Esophagus squamous epithelium (tissue), 5 donors: ENCODE measurements at places on chromosomes 11 and 22.

GRCh38 chr11:103326070-103326794, 217.0 kb downstream of the DYNC2H1 start:
- no peak for DNase-seq

DNA sequence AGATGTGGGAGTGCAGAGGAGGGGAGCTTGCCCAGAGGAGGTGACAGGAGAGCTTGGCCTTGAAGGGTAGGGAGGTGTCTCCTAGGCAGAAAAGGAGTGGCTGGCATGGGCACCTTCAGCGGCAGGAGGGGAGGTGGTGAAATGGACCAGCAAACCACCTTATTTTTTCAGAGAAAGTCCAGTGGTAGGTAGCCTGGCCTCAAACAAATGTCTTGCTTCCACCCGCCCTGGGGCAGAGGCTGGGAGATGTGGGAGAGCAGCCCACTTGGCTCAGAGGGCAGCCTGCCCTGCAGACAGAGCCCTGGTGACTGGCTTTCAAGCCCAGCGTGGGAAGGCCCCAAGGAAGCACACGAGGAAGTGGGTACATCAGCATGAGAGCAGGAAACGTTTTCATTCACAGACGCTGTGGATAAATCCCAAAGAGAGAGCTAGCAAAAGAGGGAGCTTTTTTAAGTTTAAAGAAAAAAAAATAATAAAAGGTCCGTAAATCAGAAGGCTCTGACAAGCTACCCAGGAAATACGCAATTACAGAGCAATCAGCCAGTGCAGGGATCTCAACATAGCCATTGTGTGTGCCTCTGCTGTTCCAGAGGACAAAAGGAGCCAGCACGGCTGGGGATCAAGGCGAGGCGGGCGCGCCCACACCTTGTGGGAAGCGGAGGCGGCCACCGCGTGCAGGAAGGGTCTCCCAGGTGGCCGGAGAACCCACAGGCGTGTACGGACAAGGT, 238.7 kb upstream of the PLET1 start:
- no peak for DNase-seq

GRCh38 chr11:41497974-41498373, 38.5 kb upstream of the LRRC4C start:
- no peak for DNase-seq

GRCh38 chr11:34775417-34775888, 140.7 kb downstream of the APIP start:
- DNase-seq = no peak

DNA sequence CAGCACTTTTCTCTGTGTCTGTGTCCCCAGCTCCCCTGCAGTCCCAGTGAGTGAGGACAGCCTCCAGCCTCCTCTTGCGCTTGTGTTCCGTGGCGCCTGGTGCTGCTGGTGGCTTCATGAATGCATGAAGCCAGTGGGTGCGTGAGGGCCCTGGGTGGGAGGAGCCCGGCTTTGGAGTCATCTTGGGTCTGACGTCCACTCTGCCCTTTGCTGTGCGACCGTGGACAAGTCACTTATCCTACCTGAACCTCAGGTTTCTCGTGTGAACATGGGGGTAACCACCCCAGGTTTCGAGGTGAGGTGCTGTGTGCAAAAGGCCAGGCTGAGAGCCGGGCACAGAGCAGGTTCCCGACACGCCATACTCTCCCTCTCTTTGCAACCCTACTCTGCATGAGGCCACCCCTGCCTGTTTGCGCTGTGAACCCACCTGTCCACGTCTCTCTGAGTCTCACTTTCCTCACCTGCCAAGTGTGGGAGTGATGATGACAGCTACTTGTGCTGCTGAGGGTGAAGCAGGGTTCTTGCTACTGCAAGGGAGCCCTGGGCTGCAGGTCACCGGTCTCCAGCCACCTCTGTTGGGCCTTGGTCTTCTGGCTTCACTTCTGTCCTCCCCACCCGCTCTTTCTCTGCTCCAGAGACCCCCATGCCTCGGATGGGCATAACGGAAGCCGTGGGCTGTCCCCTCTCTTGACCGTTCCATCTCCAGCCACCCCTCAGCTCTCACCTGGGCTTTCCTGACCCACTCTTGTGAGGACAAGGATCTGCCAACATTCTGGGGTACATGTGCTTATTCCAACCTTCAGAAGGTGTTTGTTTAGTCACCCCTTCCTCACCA, 537.6 kb downstream of the TBC1D22A start:
- no peak for DNase-seq

DNA sequence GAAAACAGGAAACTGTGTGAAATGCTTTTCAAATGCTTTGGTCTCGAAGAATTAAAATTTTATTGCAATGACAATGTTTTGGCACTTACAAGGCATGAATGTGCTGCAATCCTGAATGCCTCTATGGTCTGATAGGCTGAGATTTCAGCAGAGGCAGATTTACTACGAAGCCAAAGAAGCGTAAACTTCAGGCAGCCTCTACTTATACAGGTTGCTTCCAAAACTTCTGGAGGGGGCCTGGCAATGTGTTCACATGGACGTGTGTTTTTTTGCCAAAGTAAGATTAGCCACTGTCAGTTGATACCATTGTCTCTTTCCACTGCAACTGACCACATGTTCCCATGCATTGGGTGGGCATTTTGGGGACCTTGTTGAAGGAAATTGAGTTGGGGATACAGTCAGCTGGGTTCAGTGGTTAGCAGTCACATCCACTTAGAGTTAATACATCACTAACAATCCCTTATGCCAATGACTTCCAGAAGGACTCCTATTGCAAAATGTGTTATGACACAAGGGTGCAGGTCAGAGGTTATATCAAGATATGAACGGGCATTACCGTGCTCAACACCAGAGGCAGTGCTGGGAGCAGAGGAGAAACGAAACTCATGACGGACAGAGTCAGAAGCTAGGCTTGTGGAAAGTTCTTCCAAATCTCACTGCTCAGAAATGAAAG, 48.8 kb downstream of the ABTB2 start:
- DNase-seq = no peak

GRCh38 chr11:3802011-3802790, 4.8 kb upstream of the NUP98 start:
- DNase-seq = no peak

GRCh38 chr11:2092956-2093412, 46.2 kb downstream of the IGF2 start:
- no peak for DNase-seq
